ENCODE measurements at places on chromosomes 1 and 21.

DNA sequence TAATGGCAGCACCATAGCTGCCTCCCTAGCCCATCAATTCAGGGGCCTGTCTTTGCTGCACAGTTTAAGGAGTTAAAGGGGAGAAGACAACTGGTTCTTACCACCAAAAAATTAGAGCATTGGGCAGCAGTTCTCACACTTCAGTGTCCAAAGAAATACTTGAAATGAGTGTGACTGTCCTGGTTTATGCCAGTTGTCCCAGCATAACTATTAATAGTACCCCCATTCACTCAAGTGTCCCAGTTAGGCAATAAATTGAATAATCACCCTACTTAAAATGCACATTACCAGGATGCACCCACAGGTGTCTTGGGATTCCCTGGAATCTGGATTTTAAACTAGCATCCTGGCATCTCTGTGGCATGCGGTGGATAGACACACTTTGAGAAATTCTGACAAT lies 51.1 kb downstream of the FAM163A start:
- no peak for DNase-seq

DNA sequence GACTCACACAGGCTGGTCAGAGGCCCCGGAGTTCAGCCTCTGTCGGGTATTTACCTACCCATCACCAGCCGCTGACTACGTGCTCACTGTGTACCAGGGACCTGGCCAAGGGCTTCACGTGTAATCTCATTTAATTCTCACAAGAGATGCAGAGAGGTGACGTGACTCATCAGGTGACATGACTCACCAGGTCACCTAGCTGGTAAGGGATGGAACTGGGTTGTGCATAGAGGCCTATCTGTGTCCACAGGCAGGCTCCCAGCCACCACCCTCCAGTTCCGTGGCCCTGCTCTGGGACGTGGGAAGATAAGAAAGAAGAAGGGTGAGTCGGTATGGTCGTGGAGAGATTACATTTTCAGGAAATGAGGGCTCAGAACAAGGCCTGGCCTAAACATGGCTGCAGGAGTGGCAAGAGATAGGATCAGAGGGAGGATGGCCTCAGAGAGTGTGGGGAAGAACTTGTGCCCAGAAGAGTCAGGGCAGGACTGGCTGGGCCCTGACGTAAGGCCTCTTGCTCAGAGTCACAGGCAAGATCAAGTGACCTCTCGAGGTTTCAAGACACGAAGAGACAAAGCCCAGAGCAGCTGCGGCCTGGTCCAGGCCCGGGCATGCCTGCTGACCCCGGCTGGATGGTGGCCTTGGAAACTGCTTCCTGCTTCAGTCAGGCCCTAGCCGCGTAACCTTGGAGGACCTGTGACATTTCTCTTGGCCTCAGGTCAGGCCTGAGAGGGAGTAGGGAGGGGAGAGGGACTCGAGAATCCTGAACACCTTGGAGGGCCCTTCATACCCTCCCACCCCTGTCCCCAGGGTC lies 52.7 kb upstream of the WASF2 start:
- peak; percentile 100 for DNase-seq

DNA sequence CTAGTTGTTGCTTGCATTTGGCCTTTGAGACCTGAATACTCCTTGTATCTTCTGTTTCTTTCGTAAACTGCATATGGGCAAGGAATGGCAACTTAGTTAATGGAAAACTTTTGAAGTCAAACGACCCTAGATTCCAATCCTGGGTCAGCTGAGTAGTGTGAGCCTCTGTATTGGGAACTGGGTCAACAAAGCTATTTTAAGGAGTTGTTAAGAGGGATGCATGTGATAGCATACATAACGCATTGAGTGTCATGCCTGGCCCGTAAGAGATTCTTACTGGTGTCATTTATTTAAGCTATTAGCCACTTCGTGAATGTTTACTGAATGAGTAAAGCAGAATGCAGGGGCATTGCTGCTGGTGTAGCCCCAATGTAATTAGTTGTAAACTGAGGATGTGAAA lies 340.1 kb downstream of the PAPPA2 start:
- DNase-seq, result no peak

GRCh38 chr1:2271841-2272655 lies 43.9 kb downstream of the SKI start:
- no peak for DNase-seq

DNA sequence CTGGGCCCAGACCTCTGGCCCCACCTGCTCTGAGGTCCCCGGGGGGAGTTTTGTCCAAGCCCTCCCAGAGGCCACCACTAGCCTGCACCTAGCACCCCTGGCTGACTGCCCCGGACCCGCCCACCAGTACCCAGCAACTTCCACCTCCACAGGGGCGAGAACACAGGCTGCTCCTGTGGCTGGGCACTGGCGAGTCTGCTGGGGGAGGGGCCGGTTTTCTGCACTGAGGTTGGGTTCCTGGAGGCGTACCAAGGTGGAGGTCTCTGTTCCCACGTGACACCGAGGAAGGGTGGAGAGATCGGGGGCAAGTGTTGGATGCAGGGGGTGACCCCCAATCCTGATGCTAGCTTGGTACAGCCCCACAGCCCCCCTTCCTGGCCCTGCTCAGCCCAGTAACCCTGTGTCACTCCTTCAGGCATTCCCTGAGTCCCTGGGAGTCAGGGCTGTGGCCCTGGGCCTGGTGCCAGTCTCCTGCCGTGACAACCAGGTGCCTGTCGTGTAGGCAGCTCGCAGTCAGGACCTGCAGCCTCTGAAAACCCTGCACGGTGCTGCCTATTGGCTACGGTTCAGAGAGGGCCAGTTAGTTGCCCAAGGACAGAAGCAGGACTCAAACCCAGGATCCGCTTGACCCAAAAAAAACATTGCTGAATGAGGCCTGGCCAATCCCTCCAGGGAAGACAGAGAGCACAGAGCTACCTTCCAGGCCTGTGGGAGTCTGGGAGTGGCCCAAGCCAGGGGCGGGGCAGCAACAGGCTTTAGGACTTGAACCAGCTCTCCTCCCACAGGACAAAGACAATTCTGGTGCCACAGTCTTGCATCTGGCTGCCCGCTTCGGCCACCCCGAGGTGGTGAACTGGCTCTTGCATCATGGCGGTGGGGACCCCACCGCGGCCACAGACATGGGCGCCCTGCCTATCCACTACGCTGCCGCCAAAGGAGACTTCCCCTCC lies 3.1 kb downstream of the ESPN start:
- peak; percentile 36 for DNase-seq

- DNase-seq, result peak; percentile 29
These were observed 2.5 kb upstream of the ST3GAL3 start for GRCh38 chr1:43704838-43705237.

DNA sequence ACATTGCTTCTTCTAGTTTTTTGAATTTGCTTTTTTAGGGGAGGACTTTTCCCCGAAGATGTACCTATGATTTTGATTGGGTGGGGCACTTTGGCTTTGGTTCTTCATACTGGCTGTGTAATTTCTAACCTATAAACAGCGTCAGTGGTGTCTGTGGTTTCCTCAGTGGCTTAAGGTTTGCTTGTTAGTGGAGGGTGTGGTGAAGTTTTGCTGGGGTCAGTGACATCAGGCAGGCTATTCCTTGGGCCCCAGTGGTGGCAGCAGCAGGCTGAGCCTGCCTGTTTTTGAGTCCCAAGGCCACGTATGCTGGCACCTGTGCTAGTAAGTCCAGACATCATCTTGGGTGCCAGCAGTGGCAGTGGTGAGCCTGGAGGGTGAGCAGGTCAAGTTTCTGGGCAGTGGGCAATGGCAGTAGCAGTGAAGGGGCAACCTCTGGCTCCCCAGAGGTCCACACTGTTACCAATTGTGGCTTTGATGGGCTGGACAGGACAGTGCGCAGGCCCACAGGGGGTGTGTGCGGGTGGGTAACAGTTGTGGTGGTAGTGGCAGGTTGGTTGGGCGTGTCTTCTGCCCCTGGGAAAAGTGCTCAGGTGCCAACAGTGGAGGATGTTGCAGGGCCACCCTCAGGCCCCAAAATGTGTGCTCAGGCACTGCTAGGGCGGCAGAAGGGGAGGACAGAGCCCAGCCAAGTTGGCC lies 54.9 kb upstream of the B3GALT2 start:
- no peak for DNase-seq

DNA sequence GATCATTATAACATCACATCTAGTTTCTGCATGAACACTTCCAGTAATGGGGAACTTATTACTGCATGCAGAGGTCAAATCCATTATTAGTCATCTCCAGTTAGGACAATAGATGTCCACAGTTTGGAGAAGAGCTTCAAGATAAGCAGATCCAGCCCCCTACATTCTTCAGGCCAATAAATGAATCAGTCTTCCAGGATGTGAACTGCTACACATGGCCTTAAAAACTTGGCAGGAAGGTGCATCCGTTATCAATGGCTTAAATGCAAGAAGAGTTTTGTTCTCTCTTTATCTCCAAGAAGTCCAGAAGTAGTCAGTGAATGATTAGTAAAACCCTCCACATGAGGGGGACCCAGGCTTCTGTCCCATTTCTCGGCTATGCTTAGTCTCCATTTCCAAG lies 70.8 kb downstream of the DMRTA2 start:
- no peak for DNase-seq

DNA sequence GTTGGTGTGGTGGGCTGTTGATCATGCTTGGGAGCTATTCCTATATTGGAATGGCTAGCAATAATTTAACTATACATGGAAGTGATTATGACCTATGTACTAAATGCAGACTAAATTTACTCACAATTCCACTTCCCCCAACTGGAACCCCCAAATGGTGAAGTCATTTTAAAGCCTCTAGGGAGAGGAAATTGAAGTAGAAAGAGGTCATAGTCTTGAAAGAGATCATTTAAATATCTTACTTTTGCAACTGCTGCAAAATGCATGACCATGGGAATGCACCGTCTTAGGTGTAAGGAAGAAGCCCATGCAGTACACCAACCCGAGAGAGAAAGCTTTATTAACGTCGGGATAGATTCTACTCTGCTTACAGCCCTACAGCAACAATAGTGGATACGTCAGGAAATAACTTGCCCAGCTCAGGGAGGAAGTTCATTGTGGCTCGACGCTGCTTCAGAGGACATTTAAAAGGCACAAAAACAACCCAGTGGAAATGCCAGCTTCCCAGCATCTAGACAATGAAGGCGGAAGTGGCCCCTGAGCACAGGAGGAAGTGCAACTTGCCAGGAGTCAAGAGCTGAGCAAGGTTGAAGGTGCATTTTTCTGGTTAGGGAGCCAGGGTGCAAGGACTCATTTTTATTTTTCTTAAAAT lies 26.5 kb downstream of the CYYR1 start:
- DNase-seq, result no peak

- no peak for DNase-seq
These were observed 39.4 kb upstream of the EPS15 start for GRCh38 chr1:51558375-51558924.

DNA sequence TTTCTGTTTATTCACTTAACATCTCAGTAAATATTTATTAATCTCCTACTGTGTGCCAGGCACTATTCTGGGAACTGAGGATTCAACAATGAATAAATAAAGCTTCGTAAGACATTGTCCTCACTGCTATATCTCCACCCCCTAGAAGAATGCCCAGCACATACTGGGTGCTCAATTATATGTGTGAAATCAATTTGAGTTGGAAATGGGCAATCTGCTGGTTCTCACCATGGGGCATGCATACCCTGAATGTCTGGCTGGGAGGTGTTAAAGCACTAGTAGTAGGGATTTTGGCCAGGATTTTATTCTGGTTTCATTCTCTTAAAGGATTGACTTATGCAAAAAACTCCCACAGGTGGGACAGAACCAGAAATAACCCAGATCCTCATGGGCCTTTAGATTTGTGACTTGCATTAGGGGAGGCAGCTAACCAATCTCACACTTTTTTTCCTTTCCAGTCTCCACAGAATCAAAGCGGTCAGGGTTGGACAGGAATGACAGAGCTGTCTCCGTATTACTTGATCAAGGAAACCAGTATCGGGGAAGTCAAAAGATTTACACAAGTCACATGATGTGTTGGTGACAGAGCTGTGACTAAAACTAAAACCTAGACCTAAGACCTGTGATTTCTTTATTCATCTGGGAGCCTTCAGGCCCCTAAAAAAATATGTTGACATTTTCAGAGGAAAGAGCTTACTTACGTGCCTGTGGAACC lies 12.8 kb downstream of the GFI1 start:
- no peak for DNase-seq

DNA sequence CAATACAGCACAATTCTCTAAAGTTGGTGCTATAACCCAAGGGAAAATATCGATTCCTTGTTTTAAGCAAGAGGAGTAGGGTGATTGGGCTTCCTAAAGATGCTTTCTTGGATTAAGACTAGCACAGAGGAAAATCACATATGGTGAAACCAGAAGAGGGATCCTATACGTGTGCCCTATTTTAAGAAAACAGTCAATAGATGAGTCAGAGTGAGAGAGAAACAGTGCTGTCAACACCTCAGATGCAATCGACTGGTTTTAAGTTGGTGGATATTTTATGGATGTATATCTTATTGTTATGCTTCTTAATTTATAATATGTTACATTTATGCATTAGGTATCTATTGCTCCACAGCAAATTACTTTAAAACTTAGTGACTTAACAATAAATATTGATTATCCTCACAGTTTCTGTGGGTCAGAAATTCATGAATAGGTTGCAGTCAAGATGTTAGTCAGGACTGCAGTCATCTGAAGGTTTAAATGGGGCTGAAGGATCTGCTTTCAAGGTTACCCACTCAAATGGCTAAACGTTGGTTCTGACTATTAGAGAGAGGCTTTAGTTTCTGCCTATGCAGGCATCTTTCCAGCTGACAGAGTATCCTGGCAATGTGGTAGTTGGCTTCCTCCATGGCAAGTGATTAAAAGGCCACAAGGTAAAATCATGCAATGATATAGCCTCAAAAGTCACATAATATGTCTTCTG lies 61.6 kb upstream of the DEPDC1 start:
- peak; percentile 77 for DNase-seq

DNA sequence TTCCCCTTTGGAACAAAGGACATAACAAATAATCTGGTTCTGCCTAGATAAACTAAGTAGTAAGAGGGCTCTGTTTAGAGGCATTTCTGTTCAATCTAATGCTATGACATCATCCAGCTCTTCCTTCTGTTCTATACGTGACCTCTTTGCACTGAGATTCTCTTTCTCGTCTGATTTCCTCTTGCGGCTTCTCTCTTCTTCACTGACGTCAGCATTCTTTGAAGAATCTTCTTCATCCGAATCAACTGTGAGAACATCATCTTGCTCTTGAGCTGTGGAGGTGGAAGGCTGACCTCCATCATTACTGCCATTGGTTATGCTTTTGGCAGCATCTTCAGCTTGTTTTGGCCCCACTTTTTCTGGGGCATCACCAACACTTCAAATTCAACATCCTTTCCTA lies 130.4 kb downstream of the HS2ST1 start:
- DNase-seq, result no peak

DNA sequence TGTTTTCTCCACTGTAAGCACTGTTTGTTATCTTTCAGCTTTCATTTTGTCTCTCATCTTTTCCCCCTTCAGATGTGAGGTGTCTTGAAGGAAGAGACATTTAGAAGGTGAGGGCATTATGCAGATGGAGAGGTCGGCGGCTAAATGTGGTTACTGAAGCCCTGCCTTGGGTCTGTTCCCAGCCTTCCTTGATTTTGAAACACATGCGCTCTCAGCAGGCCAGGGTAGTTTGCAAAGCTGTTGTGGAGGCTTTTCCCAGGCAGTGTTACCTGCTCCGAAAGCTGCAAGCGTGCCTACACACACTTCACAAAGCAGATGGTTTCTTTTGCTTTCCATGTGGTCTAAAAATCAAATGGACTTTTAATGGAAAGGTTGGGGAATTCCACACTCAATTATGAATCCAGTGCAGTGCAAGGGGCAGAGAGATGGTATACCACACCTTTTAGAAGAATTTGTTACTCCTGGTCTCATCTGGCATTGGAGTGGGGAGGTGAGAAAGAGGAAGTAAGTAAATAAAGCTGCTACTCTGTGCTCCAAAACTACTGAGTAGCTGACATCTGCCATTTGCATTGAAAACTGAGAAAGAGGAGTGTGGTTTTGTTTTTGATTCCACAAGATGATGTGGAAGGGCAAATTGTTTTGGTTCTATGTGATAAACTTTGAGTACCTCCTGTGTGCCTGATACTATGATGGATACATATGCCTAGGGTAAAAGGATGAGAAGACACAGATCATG lies 91.9 kb downstream of the NFIA start:
- DNase-seq, result no peak

Data from DMS53 (cell line).